ENCODE measurements at places on chromosomes 6 and 20. TPM values are rescaled to one million over a fixed set of nuclear protein-coding genes. Genes with fewer than 3 reads are reported as not detected.
A peak's percentile ranks its signal among the peaks of the same experiment; 100 is the strongest.

- no peak for DNase-seq
Observed at GRCh38 chr6:168462289-168462853, 21.4 kb downstream of the SMOC2 start.

DNA sequence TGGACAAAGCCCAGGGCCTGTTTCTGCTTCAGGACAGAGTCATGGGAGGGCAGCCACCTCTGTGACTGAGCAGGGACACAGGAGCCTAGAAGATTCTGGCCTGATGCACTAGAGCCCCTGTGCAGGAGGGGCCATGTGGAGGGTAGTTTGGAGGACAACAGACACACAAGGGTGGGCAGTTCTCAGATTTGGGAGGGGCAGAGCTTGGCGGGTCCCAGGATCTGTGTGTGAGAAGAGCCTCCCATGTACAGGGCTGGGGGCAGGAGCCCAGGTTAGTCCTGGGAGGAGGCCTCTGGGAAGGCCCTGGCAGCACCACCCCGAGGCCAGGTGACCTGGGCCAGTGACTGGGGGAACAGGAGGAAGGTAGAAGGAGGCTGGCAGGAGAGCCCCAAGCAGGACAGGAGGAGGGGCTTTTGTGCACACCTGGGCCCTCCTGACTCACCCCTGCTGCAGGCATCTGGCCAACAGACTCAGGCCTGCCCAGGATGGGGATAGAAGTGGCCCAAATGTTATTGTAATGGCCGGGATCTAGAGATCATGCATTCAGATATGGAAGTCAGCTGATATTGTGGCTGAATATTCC is 1.4 kb upstream of the ULBP3 start:
- no peak for DNase-seq

GRCh38 chr6:108883172-108883571 is 35.0 kb downstream of the ARMC2 start:
- no peak for DNase-seq

DNA sequence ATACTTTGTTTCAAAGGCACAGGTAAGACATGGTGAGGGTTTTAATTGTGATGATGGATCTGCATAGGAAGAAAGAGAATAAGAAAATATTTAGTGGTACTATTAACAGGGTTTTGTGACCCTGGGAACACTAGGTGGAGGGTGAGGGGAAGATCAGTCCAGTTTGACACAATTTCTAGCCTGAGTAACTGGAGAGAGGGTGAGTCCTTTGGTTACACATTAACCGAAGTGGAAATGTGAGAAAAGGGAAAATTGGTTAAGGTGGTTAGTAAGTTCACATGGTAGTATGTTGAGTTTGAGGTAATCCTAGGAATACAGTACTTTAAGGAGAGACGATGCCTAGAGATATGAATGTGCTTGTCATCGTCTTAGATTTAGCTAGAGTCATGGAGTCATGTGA is 54.8 kb upstream of the POU3F2 start:
- DNase-seq, result no peak

- DNase-seq, result no peak
Observed at GRCh38 chr6:1251198-1252155, 60.4 kb upstream of the FOXQ1 start.

DNA sequence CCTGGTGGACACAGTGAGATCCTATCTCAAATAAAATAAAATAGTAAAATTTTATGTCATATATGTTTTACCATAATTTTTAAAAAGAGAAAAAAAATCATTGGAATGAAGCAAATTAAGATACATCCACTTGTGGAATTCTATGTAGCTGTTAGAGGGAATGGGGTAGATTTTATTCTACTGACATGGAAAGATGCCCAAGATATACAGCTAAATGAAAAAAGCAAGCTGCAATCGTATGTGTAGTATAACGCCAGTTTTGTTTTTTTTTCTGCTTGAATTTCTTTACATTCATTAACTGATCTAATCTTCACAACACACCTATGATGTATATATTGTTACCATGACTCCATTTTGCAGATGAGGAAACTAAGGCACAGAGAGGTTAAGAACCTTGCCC is 23.4 kb upstream of the RANBP9 start:
- DNase-seq, result no peak

Gene ELOVL4
- total RNA-seq, result 6.4 TPM

DNA sequence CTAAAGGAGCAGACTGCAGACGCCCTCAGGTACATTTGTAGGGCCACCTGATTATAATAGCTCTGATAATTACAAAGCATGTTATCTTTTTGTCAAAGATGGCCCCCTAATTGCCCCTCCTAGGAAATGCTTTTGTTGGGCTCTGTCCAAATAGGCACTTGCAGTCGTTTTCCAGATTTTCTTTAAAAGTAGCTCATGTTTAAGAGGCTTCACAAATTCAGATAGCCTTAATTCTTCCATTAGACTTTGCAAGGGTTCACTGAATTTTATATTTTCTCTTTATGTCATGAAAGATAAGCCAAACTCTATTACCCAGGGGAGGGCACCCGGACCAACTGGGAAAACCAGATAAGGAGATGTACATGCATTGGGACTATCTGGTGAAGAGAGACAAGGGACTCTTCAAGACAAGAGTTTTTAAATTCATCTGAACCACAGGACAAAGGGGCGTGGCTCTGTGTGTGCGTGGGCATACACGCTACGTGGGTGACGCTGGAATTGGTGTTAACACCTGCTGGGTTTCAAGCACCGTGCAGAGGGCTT is 95.6 kb downstream of the TOX2 start:
- no peak for DNase-seq

Gene PTCRA
- total RNA-seq, result not detected

DNA sequence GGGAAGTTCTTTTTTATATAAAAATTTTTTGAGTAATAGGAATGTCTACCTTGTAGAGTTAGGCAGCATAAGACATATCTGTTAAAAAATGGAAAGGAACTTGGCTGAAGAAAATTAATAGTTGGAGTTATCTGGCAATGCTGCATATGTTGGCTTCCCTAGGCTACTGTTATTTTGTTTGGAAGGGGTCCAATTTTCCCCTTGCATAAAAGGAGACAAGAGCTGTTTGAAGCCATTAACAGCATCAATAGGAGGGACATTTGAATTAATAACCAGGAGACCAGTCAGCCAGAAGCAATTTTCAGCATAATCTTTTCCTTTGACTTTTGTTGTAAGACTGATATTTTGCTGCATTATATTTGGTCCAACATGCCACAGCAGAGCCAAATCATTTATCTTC is 80.9 kb upstream of the TAB2 start:
- DNase-seq, result peak; percentile 84

DNA sequence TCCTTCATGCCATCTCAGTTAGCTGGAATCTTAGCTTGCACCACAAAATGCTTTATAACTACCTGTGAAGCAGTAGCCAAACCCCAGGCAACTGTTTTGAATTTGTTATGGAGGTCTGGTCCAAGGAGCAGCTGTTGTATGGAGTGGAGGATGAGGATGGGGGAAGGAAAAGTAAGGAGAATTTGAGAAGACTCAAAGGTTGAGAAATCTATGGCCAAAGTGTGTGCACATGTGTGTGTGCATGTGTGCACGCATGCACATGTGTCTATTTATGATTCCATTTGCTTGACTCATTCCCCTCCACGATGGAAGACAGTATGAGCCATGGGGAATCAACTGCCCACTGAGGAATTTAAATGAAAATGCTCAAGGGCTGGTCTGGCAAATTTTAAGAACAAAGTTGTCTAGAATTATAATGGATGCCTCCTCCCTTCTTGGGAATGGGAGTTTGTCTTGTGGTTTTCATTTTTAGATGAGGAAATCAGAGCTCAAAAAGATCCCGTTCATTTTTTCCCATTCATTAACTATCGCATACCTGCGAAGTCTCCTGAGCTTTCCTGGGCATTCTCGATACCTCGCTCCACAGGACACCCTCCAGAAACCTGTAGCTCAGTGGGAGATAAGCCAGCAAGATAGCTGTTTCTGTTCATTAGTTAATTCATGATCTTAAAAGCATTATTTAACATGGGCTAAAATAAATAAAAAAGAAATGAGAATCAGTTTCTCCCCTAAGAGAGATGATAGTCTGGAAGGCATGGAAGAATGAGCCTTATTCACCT is 152.3 kb upstream of the NEDD9 start:
- DNase-seq, result no peak

Gene CD24
- total RNA-seq, result 4.5 TPM

DNA sequence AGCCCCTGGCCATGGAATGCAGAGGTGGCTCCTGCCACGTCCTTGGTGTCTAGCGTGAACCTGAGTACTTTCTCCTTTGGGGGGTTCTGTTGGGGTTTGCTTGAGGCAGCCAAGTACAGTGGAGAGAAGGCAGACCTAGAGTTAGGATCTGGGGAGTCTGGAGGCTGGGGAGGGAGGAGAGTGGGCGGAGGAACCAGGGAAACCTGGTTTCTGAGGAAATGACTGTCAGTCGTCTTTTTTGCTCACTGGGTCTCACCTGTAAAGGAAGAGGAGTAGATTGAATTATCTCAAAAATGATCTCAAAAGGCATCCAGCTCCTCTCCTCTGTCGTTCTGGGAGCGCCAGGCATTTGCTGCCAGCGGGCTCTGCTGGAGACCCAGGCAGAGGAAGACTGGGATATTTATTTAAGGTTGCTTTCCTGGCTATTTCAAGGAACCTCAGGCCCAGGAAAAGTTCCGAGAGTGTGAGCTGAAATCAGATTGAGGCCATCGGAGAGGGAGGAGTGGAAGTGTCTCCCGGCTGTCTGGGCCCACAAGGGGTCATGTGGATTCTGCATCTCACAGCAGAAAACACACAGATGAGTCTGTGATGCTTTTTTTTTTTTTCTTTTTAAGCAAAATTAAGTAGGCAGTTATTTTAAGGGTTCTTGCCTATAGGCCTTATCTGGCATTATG is 16.1 kb downstream of the EPB41L1 start:
- no peak for DNase-seq

- DNase-seq, result no peak
Observed at GRCh38 chr20:4161401-4162251, 146.3 kb upstream of the RNF24 start.

GRCh38 chr20:52427960-52428359 is 236.4 kb upstream of the ZFP64 start:
- DNase-seq, result no peak

- no peak for DNase-seq
Observed at GRCh38 chr20:18839507-18840247, 26.1 kb downstream of the SCP2D1 start.

Gene PCMTD2
- 159 TPM for total RNA-seq

Gene DEFB124
- total RNA-seq, result not detected

DNA sequence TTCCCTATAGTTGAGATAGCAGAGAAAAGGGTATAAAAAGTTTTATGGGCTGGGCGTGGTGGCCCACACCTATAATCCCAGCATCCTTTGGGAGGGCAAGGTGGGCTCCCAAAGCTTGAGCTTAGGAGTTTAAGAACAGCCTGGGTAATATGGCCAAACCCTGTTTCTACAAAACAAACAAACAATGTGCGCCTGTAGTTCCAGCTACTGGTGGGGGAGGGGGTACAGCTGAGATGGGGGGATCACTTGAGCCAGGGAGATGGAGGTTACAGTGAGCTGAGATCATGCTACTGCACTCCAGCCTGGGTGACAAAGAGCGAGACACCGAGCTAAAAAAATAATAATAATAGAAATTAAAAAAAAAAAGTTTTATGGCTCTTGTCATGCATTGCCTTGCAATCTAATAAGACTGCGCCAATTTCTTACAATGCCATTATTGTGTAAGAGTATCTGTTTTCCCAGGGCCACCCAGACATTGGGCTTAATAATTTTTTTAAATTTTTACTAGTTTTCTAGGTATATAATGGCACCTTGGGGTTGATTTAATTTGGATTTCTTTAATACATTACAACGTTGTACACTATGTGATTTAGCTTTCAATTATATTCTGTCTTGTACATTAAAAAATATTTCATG is 3.9 kb downstream of the ACSS2 start:
- peak; percentile 12 for DNase-seq

GRCh38 chr6:156182356-156182755 is 594.8 kb upstream of the ARID1B start:
- DNase-seq, result no peak

DNA sequence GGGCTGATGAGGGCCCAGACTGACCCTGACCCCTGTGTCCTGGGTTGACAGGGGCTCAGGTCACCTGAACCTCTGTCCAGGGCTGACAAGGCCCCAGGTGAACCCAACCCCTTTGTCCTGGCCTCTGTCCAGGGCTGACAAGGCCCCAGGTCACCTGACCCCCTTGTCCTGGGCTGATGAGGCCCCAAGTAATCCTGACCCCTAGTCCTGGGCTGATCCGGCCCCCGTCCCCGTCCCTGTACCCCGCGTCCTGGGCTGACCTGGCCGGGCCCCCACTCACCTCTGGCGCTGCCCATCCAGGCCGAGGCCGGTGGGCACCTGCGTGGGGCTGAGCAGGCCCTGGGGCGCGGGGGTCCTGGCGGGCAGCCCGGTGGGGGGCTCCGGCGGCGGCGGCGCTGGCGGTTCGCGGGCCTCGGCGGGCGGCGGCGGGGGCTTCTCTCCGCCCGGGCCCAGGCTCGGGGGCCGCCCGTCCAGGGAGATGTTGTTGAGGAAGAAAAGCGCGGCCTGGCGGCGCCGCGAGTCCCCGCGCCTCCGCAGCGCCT is 379 bp downstream of the CABLES2 start:
- no peak for DNase-seq

Gene MEI4
- total RNA-seq, result not detected

DNA sequence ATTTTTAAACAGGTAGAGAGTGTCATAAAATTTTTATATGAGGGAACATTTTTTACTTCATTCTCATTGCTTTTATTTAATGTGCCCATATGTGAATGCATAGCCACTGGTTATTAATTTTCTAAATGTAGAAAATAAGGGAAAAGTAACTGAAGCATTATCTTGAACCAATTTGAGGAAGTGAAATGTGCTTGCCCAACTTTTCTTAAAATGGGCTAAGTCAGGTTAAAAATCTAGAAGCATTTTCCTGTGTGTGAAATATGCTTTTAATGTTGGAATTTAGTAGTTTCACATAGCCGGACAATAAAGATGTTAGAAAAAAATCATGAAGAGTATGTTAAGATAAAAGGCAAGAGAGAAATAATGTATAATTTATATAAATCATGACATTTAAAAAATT is 3.8 kb downstream of the SEC23B start:
- no peak for DNase-seq

Gene LAMA2
- total RNA-seq, result 103 TPM
